ENCODE measurements at places on chromosomes 5 and 9.

DNA sequence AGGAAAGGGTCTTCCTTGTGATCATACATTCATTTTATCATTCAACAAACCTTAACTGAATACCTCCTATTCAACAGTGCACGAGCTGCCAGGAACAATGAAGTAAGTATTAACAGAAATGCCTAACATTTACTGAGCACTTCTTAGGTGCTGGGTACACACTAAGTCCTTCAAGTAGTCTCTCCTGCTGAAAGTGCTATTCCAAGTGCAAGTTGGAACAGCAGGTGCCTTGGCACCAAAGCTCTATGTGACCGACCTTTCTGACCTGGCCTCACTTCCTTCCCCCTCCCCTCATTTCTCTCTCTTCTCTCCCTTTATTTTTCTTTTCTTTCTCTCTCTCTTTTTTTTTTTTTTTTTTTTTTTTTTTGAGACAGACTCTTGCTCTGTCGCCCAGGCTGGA lies 94.5 kb downstream of the GRIA1 start:
- DNase-seq: no peak

- no peak for DNase-seq
Observed at GRCh38 chr5:62139741-62140140, 166.3 kb upstream of the KIF2A start.

GRCh38 chr5:111511831-111512374 lies 432 bp downstream of the STARD4 start:
- DNase-seq: no peak

GRCh38 chr5:135657536-135658305 lies 78.9 kb upstream of the CXCL14 start:
- no peak for DNase-seq

DNA sequence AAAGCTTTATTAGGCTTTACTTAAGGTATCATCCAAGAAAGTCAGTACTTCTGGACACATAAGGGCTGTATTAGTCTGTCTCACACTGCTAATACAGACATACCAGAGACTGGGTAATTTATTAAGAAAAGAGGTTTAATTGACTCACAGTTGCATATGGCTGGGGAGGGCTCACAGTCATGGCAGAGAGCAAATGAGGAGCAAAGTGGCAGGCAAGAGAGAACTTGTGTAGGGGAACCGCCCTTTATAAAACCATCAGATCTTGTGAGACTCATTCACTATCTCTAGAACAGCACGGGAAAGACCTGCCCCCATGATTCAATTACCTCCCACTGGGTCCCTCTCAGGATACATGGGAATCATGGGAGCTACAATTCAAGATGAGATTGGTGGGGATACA lies 49.2 kb upstream of the SLC44A1 start:
- DNase-seq: no peak

GRCh38 chr9:31820426-31820825 lies 564.0 kb upstream of the ACO1 start:
- DNase-seq: no peak

DNA sequence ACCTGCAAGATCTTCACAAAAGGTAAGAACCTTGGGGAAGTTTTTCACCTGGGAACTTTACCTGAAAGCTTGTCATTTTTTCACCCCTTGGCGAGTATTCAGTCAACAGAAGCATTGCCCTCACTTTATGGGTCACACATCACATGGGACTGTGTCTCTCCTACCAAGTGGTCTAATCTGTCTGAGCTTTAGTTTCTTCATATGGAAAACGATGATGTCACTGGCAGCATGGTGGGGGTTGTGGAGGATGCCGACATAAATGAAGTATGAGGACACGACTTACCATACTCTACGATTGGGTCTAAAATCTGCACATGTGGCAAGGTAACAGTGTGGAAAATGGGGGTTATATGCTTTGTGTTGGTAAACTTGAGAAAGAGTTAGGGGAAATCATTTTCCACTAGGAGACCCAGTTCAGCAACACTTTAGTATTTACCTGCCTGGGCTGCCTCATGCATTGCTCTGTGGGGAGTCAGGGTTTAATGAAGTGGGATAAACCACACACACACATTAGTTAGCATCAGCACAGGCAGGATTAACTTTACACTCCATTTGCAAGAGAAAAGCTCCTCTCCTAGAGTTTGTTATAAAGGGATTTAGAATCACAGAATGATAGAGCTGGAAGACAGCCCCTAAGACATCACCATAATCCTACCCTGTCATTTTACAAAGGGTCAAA lies 19.8 kb upstream of the PAX5 start:
- DNase-seq: no peak

- no peak for DNase-seq
Observed at GRCh38 chr9:94056442-94056974, 27.8 kb upstream of the PTPDC1 start.

DNA sequence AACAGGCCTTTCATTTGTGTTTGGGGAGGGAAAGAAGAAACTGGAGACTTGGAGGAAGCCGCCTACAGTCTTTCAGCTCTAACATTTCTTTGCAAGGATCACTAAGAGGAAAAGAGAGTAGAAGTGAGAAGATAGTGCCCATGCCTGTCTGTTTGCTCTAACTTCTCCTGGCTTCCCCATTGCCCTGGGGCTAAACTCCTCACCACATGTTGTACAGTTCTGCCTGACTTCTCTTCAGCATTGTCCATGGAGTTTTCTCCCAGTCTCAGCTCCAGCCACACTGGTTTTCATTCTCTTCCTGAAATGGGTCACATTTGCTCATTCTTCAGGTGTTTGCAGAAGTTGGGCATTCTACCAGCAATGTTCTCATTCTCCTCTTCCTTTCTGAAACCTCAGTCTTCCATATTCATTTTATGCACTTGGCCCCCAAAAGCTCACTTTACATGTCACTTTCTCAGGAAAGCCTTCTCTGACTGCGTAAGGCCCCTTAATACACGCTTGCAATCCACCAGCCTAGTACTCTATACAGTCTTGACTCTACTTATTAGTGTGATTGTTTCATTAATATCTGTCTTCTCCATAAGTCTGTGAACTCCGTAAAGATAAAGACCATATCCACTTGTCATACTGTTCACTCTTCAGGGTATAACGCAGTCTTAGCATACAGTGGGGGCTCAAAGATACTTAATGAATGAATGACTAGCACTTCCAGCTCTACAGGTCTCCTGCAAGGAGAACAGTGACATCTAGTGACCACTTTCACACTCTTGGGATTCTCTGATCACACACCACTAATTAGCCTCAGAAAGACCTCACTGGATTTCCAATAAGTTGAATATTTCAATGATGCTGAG lies 40.2 kb upstream of the TRIM32 start:
- DNase-seq: no peak

DNA sequence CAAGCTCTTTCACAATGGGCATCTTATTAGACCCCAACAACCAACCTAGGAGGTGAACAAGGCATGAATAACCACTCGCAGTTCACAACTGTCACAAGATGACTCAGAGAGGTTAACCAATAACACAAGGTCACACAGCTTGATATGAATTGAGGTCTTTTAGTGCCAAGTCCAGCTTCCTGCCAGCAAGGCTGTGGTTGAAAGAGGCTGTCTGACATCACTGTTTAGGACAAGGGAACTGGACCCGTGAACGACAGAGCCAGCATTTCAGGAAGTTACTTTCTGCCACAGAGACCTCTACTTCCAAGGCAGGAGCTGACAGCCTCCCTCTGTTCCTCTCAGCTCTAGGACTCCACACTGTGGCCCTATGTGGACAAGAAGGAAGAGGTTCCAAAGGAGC lies 53.4 kb upstream of the ALDH1B1 start:
- DNase-seq: no peak

DNA sequence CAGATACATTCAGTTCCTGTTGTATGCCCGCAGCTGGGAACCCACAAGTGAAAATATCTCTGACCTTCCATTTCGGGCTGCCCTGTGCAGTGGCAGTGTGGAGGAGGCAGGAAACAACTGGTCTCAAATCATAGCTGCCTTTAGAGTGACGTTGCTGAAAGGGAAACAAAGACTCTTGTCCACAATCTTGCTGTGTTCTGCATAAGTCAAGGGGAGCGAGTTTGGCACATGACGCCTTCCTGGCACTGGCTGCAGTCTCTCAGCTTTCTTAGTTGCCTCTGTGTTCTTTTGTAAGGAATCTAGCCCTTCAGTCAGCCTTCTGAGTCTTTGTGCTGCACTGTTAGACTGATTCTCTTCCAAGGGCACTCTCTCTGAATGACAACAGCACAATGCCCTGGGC lies 24.0 kb downstream of the ADAMTS16 start:
- no peak for DNase-seq

DNA sequence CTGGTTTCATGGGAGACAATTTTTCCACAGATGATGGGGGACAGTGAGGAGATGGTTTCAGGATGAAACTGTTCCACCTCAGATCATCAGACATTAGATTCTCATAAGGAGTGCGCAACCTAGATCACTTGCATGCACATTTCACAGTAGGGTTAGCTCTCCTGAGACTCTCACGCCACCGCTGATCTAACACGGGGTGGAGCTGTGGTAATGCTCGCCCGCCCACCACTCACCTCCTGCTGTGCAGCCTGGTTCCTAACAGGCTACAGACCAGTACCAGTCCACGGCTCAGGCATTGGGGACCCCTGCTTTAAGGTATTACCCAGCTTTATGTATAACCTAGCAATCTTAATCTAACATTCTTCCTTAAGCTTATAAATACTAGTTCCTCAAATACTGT lies 35.6 kb downstream of the TTC39B start:
- DNase-seq: no peak

DNA sequence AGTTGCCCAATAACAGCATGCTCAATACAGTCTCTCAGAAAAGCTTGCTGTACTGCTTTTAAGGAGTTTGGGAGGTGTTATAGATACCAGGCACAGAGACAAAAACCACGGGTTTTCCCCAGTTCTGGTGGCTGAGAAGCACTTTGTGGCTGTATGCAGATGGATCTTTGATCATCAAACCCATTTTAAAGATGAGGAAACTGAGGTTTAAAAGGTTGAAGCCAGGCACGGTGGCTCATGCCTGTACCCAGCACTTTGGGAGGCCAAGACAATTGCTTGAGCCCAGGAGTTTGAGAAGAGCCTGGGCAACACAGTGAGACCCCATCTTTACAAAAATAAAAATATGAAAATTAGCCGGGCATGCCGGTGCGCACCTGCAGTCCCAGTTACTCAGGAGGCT lies 46.3 kb upstream of the PLPP6 start:
- no peak for DNase-seq

DNA sequence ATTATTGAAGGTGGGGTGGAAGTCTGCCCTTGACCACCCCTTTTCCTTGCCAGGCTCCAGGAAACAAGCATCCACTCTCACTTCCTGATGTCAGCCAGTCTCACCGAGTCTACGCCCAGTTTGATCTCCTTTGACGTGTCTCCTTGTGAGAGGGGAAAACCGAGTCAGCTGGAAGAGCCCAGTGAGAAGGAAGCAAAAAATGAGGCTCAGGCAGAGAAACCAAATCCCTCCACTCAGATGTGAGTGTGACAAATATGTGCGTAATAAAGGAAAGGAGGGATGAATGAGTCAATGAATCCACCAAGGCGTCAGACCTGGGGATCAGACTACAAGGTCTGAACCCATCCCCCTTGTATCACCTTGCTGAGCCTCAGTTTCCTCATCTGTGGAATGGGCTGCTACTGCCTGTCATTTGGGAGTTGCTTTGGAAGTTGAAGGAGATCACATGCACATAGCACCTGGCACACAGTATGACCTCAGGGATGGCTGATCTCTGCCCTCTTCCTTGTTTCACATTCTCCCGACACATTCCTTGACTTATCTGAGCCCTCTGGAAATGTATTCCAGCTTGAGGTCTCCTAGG lies 61.3 kb upstream of the XPA start:
- DNase-seq: no peak

- DNase-seq: no peak
Observed at GRCh38 chr5:79464695-79465332, 49.1 kb downstream of the HOMER1 start.

- no peak for DNase-seq
Observed at GRCh38 chr9:119701651-119702050, 332.4 kb upstream of the BRINP1 start.

DNA sequence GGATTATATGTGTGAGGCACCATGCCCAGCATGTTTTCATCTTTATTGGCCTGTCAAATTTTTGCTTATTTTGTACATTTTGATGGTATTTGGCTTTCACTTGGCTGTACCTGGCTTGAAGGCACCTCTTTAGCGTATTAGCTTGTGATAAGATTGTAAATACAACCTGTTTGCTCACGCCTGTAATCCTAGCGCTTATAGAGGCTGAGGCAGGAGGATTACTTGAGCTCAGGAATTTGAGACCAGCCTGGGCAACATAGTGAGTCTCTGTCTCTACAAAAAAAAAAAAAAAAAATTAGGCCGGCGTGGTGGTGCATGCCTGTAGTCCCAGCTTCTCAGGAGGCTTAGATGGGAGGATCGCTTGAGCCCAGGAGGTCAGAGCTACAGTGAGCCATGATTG lies 11.3 kb downstream of the SEC24A start:
- no peak for DNase-seq

- no peak for DNase-seq
Observed at GRCh38 chr9:79799691-79800335, 228.0 kb downstream of the TLE4 start.

DNA sequence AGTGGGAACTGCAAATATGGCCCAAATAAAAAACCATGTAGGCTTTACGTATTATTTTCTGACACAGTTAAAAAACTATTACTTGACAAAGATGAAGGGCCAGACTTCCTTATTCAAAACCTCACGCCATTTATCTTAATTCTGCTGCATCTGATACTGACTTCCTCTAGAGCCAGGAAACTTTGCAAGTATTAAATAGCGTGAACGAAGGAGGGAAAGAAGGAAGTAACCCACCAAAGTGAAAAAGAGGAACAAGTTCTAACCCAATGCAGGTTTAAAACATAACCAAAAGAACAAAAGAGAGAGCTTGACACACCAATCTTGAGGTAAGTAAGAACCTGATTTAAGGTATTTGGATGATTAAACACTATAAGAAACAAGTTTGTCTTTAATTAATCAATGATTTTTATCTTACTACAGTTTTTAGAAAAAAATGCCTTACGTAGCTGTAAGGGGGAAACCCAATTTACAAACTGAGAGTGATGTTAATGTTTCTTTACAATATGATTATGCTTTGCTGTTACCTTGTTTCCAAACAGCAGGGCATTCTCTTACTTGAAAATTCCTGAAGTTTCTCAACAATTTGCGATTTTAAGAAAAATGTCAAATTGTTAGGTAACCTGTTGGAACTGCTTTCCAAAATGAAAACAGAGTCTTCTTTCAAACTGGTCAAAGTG lies at the start of gene GAPT:
TSS of gene GAPT (plus strand) at position 220 of the 677 bp plus-strand sequence. CDS start 3,102 bp downstream, outside the sequence.
- no peak for DNase-seq

- no peak for DNase-seq
Observed at GRCh38 chr9:17730899-17731298, 152.0 kb downstream of the SH3GL2 start.

DNA sequence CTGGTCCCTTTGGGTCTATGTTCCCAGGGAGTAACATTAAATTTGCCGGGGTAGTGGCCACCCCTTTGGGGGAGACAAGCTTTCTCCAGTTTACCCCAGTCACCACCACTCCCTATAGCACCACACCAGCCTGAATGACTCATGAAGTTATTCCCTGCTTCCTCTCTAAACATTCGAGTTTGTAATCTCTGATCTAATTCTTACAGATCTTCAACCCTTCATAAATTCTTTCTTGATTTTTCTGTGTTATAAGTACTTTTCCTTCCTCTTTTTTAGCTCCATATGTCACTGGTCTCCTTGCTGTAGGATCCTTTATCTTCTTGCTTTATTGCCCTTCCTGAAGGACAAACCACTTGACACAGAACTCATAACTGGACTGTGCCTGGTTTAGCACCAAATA lies 55.6 kb downstream of the GNA14 start:
- no peak for DNase-seq

- no peak for DNase-seq
Observed at GRCh38 chr5:169114466-169115065, 186.4 kb downstream of the SLIT3 start.

- no peak for DNase-seq
Observed at GRCh38 chr9:10566848-10567247, 46.0 kb downstream of the PTPRD start.

GRCh38 chr5:107958861-107959260 lies 288.1 kb upstream of the EFNA5 start:
- no peak for DNase-seq
